ENCODE measurements at places on chromosomes 5 and 9. TPM values are rescaled to one million over a fixed set of nuclear protein-coding genes. Genes with fewer than 3 reads are reported as not detected.

Gene C5orf47
- total RNA-seq, result not detected

Gene HTR4
- not detected for total RNA-seq

Gene SGTB
- 18.8 TPM for total RNA-seq

Gene DEPDC1B
- 1.9 TPM for total RNA-seq

Gene GHR
- 2.7 TPM for total RNA-seq

Gene MARCOL
- not detected for total RNA-seq

Gene SHC3
- total RNA-seq, result 0.21 TPM

Gene NUTM2F
- not detected for total RNA-seq

Gene LURAP1L
- 46.3 TPM for total RNA-seq

Gene PRRX2
- total RNA-seq, result 5.6 TPM

Gene TLX3
- not detected for total RNA-seq

Gene SEMA5A
- total RNA-seq, result 189 TPM

Gene MRPS27
- 57.7 TPM for total RNA-seq

Gene FCN2
- not detected for total RNA-seq

Gene PIP5K1B
- not detected for total RNA-seq

Gene PPIC
- total RNA-seq, result 44.6 TPM

Gene ADAMTS6
- 6.6 TPM for total RNA-seq

Gene PKD2L2
- total RNA-seq, result not detected

Gene NTRK2
- 30.9 TPM for total RNA-seq

Gene MZB1
- not detected for total RNA-seq

Gene SLC1A3
- 19.1 TPM for total RNA-seq

Gene CCNG1
- total RNA-seq, result 165 TPM

Gene OTP
- total RNA-seq, result not detected

Gene PTPA
- 140 TPM for total RNA-seq

Gene PTGS1
- total RNA-seq, result 3.1 TPM

Gene PCDHGA3
- not detected for total RNA-seq

Gene NINJ1
- total RNA-seq, result 28.1 TPM

Gene SPATA31D4
- total RNA-seq, result not detected

Gene FBLL1
- 3.8 TPM for total RNA-seq

Gene WDR38
- total RNA-seq, result not detected

Data from osteocyte (in vitro differentiated cells).